Bronchus fibroblast of lung (primary cell): ENCODE measurements at places on chromosomes 4 and X. TPM values are rescaled to one million over a fixed set of nuclear protein-coding genes. Genes with fewer than 3 reads are reported as not detected.

The ADGRG4 gene
- not detected in 2 replicates for total RNA-seq

The SMARCA1 gene
- total RNA-seq = 23.5 and 27.2 TPM in 2 replicates

The KANTR gene
- 1.3 and 1.9 TPM in 2 replicates for total RNA-seq

The MAGED4 gene
- 81.3 and 103 TPM in 2 replicates for total RNA-seq

The TENT5D gene
- not detected in 2 replicates for total RNA-seq

The CD38 gene
- total RNA-seq = under 0.01 TPM in 1 of 2 replicates, not detected in the other

The VCX2 gene
- total RNA-seq = not detected in 2 replicates

The FAM114A1 gene
- total RNA-seq = 217 and 243 TPM in 2 replicates

The CXCL13 gene
- not detected in 2 replicates for total RNA-seq

The ZFP92 gene
- total RNA-seq = 0.15 and 0.17 TPM in 2 replicates

The LDOC1 gene
- 17.0 and 18.3 TPM in 2 replicates for total RNA-seq

The PIGA gene
- total RNA-seq = 5.1 and 7.6 TPM in 2 replicates

The CYBB gene
- total RNA-seq = not detected in 2 replicates

The RAB33A gene
- total RNA-seq = 7.0 and 10.1 TPM in 2 replicates
